Left renal cortex interstitium (tissue), 4 donors: ENCODE measurements at places on chromosomes 16 and 17. TPM values are rescaled to one million over a fixed set of nuclear protein-coding genes. Genes with fewer than 3 reads are reported as not detected.

Gene C17orf113
- polyA plus RNA-seq: 6.4 TPM

Gene RNF222
- 0.13 TPM for polyA plus RNA-seq

GRCh38 chr16:84511180-84511800, 6.8 kb upstream of the MEAK7 start:
- DNase-seq: no peak

DNA sequence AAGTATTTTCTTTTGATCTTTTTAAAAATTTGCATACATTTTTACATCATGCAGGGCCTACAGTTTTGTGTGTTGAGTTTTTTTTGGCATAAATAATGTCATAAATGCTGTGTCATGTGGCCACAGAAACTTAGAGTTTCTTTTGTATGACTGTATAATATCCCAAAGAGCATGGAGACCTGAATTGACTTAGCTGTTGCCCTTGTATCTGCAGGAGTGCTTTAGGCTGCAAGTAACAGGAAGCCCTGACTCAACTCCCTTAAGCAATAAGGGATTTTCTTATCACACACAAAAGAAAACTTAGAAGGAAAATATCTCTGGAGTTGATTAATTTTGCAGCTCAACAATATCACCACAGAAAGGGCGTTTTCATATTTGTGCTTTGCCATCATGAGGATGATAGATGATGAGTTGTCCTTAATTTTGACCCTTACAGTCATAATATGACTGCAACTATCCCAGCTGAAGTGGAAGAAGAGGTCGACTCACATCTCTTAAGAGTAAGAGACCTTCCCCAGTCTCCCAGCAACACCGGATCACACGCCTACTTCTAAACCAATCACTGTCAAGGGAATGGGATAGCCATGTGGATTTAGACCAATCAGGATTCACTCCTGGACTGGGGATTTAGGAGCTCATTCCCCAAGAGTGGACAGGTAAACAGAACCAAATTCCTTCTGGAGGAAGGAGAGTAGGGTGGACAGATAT, 138.9 kb downstream of the GSG1L start:
- no peak for DNase-seq

DNA sequence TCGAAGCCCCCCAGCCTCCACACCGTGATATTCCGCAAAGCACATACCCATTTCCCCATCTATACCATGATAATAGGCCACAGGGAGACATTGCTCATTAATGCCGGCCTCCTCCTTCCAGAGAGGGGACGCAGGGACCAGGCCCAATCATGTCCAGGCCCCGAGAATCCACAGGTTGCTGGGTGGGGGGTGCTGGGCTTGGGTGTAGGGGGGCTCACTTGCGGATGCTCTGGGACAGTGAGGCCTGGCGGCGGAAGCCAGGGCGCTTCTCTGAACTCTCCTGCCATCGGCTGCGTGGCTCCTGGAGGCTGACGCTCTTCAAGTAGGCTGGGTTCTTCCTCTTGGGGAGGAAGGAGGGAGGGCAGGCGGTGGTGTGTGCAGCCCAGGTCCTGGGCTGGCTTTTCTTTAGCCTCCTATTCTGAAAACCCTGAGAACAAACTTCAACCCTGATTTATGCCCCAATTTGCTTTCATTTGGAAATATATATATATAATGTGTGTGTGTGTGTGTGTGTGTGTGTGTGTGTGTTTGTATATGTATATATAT, 12.2 kb downstream of the AANAT start:
- DNase-seq: no peak
